Vagina (tissue), 2 donors: ENCODE measurements at places on chromosomes 6 and 20.

- no peak for DNase-seq
Measured at GRCh38 chr20:46751856-46752255, 42.4 kb downstream of the SLC2A10 start.

- no peak for DNase-seq
Measured at GRCh38 chr6:108877046-108877751, 29.0 kb downstream of the ARMC2 start.

DNA sequence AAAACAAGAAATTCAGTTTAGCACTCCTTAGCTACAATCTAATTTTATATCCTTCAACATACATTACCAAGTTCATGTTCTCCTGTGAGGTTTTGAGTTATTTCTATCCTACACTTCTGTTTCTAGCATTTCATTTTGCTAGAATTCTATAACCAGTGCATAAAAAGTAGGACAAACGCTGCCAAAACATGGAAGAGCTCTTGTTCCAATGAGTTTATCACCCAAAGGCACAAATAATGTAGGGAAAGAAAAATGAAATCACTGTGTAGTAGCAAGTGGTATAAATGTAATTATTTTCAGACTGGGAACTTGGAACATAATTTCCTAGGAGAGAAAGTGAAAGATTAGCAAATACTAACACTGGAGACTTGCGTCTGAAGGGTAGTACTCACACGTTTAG lies 413.3 kb upstream of the NRSN1 start:
- DNase-seq = no peak

DNA sequence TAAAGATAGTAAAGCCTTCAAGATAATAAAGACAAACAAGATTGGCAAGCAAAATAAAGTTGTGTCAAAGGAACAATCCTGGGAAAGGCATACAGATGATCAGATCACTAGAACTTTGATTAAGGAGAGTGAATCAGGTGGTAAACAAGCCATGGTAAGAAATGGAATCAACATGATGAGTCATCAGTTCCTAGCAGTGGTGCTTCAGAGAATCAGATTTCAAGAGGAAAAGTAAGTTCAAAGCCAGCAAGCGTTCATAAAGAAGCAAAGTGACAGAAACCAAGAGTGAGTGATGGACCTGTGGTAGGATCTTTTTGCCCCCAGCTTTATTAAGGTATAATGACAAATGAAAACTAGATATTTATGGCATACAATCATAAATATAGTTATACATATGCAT lies 340.4 kb downstream of the TPBG start:
- no peak for DNase-seq

DNA sequence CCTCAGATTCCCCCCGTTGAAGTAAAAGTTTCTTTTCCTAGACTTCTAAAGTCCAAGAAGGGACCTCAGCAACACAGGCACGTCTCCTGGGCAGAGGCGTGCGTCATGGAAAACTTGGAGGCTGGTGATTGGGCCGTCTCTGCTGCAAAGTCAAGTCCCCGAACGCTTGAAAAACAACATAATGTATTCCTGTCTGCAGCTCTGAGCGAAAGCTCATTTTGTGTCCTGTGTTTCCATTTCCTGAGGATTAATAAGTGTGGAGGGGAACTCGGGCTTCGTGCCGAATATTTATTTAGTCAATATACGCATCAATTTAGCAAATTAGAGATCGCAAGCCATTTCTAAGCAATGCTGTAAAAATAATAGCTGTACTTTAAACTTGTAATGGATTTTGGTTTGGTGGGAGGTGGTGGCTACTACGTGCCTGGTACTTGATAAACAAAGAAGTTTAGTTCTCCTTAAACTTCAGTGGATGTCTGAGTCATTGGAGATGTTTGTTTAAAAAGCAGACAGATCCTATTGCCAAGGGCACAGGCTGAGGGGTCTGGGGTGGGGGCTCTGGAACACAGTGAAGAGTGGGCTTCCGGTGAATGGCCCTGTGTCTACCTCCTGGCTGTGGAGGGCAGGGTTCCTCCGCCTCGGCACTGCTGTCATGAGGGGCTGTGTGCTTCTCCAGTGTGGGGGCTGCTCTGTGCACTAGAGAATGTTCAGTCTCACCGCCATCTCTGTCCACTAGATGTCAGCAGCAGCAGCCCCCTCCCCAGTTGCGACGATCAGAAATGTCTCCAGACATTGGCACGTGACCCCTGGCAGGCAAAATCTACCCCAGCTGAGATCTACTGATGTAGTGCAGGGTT lies 21.8 kb downstream of the PCK1 start:
- DNase-seq = no peak

GRCh38 chr6:491233-491632 lies 99.7 kb downstream of the IRF4 start:
- DNase-seq = no peak

DNA sequence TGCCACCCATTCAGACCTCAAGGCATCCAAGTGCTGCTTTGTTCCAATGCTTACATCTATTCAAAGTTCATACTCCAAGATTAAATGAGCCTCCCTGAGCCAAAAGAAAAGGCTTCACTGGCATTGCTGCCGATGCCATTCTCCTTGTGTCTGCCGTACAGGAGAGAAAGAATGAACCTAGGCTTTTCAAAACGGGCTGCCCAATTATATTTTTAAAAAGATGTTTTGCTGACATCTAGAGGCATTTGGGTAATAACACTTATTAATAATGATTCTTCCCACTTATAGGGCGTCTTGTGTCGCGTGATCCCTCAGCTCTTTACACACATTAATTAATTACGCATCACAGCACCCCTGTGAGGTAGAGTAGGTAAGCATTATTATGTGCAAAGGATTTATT lies 545.6 kb downstream of the PKHD1 start:
- no peak for DNase-seq

DNA sequence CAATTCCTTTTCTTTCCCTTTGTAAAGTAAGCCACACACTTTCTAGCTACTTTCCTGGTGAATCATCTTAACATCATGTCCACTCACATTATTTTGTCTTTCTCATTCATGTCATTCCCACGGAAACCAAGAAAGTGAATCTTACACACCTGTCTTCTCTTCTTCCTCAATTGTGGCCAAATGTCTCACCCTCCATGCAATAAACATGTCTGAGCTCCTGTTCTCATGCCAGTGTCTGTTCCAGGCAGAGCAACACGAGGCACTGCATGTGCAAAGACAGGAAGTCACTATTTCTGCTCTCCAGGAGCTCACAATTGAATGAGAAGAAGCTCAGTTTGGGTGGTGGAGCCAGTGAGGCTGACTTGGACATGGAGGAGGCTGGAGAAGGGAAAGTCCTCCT lies 29.0 kb upstream of the TMEM244 start:
- no peak for DNase-seq

- no peak for DNase-seq
Measured at GRCh38 chr6:34044945-34045595, 100.8 kb downstream of the GRM4 start.

DNA sequence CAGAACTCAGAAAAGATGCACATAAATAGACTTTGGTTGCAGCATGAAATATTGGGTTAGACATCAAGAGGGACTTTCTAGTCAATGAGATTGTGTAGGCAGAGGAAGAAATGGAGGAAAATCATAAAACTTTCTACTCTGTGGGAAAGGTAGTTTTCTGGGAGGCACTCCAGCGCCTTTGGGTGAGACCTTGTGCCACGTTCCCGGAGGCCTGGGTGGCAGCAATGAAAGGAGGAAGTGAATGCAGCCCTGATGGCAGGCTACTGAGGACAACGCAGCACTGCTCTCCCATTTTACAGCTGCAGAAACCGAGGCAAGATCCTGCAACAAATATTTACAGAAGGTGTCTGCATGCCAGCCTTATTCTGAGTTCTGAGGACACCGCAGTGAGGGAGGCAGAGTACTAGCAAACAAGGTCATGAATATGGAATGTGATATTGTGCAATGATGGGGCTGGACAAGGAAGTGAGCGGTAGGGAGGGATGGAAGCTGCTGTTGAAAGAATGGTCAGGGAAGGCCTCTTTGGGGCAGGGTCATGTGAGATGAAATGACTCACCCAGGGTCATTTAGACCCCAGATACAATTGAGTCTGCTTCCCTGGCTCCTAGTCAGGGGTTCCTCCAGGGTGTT lies 159.1 kb downstream of the TFAP2C start:
- no peak for DNase-seq

DNA sequence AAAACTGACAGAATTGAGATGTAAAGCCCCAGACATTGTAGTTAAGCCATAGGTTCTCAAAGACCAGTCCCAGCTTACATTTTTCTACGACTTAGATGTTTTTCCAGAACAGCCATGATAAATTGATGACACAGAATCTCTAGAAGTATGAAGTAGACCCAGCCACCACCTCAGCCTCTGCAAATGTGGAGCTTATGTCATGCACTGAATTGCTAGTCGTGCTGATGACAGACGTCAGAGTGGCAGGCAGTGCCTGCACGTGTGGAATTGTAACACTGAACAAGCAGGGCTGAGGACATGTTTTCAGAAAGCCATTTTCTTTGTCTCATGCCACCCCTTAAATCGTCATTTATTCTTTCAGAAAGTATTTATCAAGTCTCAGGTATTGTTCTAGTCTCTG lies 72.4 kb upstream of the TMEM181 start:
- no peak for DNase-seq

GRCh38 chr20:62063981-62064769 lies 1.5 kb downstream of the TAF4 start:
- no peak for DNase-seq

DNA sequence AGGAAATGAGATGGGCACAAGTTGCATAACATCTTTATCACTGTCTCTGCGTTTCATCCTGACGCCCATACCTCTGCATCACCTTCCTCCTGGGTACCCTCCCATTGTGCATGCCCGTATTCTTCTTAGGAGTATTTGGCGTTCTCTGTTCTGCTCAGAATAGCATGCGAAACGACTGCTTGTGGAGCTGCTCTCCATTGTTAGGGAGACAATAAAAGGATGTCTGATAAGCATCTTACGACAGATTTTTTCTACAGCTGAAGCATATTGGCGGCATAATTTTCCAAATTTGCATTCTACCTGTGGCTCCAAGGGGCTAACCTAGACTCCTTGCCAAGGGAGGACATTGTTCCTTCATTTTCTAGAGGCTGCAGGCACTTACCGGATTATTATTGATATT lies 118.6 kb downstream of the EDN1 start:
- no peak for DNase-seq

DNA sequence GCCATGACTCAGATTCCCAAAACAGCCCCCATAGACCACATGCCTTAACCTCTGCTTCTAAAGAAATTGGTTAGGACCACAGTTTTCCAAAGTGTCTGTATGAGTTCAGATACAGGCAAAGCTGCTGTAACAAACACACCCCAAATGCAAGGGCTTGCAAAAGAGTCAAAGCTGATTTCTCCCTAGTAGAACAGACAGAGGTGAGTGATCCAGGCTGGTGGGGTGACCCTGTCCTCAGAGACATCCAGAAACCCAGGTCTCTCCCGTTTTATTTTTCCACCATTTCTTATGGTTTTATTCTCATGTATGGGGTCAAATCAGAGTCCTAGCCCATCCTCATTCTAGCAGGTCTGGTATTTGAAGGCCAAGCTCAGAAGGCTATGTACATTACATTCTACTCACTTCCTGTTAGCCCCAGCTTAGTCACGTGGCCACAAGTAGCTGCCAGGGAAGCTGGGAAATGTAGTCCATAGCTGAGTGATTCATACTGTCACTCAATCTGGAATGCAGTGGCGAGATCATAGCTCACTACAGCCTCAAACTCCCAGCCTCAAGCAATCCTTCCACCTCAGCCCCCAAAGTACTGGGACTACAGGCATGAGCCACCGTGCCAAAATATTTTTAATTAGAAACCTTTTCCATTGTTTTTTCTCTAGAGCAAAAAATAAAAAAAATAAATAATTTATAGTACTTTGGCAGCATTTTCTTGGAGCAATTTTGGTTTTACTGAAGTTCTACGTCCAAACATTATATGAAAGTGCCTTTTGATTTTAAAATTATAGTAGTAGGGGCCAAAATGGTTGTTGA lies 175.2 kb downstream of the ZMYND8 start:
- DNase-seq = no peak

GRCh38 chr6:113558966-113559365 lies 298.2 kb upstream of the MARCKS start:
- no peak for DNase-seq

- DNase-seq = no peak
Measured at GRCh38 chr6:150100745-150101144, 31.8 kb upstream of the ULBP3 start.

DNA sequence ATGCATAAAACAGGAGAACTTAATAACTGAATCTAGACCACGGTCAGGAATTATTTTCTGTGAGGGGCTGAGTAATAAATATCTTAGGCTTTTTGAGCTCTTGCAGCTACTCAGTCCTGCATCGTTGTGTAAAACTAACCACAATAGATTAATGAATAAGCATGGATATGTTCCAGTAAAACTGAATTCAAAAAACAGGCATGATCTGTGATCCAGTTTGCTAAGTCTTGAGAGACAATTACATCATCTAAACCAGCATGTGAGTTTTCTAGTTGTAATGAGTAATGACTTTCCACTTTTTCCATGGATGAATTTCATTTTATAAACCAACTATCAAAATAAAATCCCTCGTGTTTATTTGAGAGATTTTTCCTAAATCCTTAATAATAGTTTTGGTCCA lies 336.8 kb downstream of the RFPL4B start:
- no peak for DNase-seq

DNA sequence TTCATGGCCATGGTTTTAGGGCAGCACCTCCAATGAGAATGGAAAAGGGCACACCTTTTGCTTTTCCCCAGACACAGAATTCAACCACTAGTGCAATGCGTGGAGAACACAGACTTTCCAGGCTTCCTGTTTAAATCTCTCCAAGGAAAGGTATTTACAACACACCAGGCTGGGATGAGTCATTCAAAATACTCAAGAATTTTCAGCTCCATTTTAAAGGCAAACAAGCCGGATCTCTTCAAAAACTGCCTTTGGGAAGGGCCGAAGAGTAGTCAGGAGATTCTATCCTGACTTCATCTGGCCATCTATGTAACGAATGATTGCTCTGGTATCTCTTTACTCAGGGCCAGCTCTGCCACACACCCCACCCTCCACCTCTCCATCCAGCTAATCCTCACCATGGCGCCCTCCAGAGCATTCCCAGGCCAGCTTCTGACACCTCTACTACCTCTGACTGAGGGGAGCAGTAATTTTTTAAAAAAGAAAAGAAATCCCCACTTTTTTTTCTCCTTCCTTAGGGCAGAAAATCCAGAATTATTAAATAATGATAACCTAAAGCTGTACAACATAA lies 254.6 kb downstream of the LY86 start:
- no peak for DNase-seq

DNA sequence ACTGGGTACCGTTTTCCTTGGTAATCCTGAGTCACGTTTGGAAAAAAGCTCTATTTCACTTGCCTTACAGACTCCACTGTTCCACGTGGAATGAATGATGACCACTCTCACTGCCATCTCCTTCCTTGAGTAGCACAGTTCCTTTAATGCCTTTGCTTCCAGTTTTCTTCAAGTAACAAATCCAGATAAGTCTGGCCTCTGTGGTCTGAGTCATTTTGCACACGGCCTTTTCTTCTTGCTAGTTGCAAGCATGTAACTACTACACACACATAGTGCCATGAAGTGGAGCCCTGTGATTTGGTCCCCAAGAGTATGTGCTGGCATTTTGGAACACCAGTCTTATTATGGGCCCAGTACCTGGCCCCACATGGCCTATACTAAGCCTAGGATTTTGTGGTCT lies 182.8 kb downstream of the SASH1 start:
- DNase-seq = no peak

GRCh38 chr6:133740816-133741215 lies 148.1 kb upstream of the TCF21 start:
- DNase-seq = no peak

GRCh38 chr6:29853245-29853644 lies 25.6 kb downstream of the HLA-G start:
- no peak for DNase-seq

GRCh38 chr20:23596579-23597250 lies 9.0 kb downstream of the CST9 start:
- no peak for DNase-seq

- no peak for DNase-seq
Measured at GRCh38 chr20:63591786-63592355, 17.8 kb upstream of the HELZ2 start.
